ENCODE measurements at places on chromosomes 3 and 15. TPM values are rescaled to one million over a fixed set of nuclear protein-coding genes. Genes with fewer than 3 reads are reported as not detected.

GRCh38 chr3:64082411-64082810, 59.1 kb upstream of the PSMD6 start:
- no peak for DNase-seq

GRCh38 chr3:112095731-112096130, 9.5 kb downstream of the C3orf52 start:
- DNase-seq, result no peak

GRCh38 chr15:61549727-61550126, 320.6 kb upstream of the RORA start:
- no peak for DNase-seq

GRCh38 chr3:169641167-169641566, 22.3 kb downstream of the MECOM start:
- no peak for DNase-seq

- no peak for DNase-seq
Observed at GRCh38 chr3:108569336-108569735, 19.9 kb downstream of the CIP2A start.

Gene PSTPIP1
- not detected for total RNA-seq

Gene SLC12A1
- total RNA-seq, result not detected

GRCh38 chr15:75891895-75892294, 11.8 kb upstream of the FBXO22 start:
- no peak for DNase-seq

Measured in Caco-2 (cell line).